ENCODE measurements at places on chromosomes 1 and 21.

DNA sequence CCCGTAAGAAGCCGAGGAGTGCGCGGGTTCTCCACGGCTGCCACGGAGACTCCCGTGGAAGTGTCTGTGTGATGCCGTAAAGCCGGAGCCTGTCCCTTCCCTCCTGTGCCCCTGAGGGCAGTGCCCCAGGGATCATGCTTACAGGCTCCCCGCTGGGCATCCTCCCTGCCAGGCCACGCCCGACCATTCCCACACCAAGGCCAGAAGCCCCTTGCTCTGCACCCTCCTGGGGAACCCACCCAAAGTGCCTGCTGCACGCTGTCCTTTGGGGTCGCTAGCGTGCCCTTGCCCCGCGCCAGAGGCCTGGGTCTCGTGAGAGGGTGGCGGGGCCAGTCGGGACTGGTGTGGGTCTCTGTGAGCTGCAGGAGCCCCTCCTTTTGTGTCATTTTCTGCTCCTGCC is 228.5 kb upstream of the C1orf174 start:
- DNase-seq, result no peak

- peak; percentile 37 for DNase-seq
Observed at GRCh38 chr1:43934101-43934985, 742 bp downstream of the ARTN start.

GRCh38 chr1:9449110-9449627 is 90.1 kb upstream of the SLC25A33 start:
- no peak for DNase-seq

- peak; percentile 12 for DNase-seq
Observed at GRCh38 chr1:192609110-192610079, 26.6 kb upstream of the RGS13 start.

DNA sequence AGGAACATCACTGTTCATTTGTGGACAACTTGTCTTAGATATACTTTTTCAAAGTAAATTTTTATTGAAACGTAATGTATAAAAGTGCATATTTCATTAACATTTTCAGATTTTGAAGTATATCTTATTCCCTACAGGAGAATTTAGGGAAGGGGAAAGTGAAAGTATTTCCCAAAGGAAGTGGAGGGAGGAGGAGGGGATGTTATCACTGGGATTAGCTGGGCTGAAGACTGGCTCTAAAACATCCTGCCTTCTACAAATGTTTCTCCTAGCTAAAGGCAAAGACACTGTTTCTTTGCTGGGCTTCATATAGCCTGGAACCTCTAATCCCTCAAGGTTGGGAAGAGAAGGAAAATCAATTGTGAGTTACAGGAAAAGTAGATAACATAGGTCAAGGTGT is 7.1 kb upstream of the ZNF697 start:
- no peak for DNase-seq

DNA sequence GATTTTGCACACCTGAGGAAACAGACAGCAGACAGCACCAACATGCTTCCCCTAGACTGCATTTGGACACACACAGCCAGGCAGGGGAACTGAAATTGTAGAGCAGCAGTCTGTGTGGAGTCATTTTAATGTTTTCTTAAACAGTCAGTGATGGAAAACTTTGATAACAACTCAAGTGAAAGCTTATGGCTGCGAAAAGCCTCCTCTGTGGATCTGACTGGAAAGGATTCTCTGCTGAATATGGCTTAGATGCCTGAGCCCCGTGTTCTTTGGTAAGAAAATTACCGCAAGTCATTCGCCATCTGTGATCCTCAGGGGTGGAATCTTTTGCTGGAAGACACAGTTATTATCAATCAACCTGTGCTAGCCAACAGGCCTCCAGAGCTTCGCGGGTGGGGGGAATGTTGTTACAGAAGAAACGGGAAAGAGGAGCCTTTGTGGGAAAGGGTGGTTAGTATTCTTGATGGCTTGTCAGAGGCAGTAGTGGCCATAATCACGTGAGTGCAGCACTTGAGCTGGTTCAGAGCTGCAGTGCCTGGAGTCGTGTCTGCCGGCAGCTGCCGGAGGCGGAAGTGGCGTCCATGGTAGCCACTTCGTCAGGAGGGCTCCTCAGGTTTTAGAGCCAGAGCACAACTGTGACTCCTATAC is 204.7 kb downstream of the ST6GALNAC3 start:
- DNase-seq, result no peak

DNA sequence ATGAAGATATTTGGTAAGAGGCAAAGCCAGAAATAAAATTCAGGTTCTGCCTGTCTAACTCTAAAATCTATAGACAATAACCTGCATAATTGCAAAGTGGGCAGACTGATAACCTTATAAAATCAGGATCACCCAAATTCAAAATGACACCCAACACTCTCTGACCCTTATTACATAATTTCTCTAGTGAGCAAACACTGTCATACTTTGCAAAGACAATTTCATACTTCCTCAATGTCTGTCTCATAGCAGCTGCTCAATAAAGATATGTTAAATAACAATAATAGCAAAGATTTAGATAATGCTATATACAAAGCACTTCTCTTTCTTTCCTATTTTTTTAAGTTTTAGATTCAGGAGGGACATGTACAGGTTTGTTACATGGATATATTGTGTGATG is 118.5 kb downstream of the UCHL5 start:
- DNase-seq, result no peak

GRCh38 chr1:111956155-111956771 is 33.2 kb downstream of the KCND3 start:
- DNase-seq, result no peak

DNA sequence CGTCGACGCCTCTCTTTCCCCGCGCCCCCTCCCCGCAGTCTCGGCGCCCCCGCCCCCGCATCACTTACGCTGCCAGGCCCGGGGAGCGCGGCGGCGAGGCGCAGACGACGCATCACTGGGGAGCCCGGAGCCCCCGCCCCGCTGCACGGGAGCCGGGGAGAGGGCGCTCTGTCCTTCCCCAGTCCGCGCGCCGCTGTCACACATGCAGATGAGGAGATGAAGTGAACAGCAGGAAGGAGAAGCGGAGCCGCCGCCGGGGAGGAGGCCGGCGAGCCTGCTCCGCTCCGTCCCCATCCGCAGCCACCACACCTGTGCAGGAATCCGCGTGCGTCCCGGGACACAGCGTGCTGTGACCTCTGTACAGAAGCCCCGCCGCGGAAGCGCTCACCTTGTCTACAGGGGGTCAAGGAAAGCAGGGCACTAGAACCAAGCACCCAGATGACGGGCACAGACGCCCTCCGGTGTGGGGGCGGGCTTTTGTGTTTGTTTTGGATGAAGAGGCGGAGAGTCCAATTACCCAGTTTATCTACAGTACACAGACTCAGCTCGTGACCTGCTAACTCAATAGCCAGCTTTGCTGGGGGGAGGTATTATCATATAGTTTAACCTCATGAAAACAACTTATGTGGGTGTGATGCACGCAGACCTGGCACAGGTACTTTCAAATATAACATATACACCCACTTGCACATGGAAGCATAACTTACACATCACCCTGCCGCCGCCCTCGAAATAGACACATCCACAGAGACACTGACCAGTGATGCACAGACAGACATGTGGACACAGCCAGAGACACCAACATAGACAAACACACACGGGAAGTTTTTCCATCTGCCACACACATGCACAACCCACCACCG is 12.4 kb downstream of the KLHDC8A start:
- no peak for DNase-seq

DNA sequence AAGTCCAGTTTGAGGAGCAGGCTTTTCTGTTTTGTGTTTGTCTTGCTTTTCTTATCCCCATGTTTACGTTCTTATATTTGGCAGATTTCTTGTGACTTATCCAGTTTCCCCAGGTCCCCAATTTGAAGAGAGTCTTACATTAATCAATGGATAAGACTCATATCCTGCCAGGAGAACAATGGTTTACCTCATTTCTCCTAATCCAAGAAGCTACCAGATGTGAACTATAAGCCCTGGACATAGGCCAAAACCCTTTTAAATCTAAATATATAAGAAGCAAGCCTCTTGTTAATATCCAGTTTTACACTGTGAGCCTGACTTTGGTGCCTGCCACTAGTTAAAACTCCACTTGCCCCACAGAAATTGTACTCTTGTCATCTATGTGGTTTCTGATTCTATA is 15.1 kb upstream of the COP1 start:
- no peak for DNase-seq

- DNase-seq, result no peak
Observed at GRCh38 chr21:28298251-28298672, 694.4 kb downstream of the LTN1 start.

DNA sequence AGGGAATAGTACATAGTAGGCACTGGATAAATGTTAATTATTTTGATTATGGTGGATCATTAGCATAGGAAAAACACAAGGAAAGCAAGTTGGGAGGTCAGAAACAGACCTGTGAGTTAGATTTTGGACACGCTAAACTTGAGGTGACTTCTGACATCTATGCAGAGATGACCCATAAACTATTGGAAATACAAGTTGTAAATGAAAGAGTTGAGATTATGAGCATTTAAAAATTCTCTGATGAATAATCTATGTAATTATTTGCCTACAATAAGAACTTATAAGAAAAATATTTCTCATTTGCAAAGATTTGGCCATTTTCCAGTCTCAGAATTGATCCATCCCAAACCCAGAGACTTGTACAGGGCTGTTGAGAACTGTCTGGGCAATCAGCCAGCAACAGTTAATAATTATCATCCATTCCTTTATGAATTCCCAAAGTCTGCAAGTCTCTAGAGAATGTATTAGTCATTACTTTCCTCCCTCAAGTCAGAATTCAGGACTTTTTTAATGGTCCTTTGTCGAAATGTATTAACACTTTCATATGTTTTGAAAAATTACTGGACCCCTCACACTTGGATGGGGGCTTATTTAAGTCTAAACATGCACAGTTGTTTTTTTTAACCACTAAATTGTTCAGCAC is 19.4 kb upstream of the SLAMF6 start:
- no peak for DNase-seq

DNA sequence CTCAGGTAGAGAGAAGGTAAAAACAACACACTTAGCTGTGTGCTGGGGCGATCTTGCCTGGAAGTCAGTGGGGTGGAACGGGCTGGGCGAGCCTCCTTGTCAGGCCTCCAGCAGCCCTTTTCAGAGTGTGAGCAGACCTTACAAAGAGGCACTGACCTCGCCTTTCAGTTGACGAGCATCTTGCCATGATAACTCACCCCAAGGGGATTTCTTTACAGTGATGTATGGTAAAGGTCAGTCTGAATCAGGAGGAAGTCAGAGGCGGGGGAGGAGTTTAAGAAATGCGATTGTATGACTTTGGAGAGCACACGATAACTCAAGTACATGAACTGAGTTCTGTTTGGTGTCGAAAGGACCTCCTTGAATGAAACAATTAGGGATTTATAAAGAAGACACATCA is 326.5 kb upstream of the PROX1 start:
- no peak for DNase-seq

GRCh38 chr1:12383001-12383400 is 153.2 kb downstream of the VPS13D start:
- DNase-seq, result no peak

DNA sequence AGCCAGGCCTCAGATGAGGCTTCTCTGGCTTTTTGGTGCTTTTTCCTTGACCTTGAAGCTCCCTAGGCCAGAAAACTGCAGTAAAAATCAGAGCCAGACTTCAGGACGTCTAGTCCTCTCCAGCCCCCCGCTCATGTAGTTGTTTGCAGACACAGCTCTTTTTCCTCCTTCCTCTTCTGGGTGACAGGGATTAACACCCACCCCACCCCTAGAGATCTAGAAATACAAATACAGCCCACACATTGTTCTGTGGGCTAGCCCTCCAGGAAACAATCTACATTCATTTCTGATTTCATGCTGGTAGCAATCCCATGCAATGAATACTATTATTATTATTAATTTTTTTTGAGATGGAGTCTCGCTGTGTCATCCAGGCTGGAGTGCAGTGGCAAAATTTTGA is 9.9 kb upstream of the CLSTN1 start:
- no peak for DNase-seq

DNA sequence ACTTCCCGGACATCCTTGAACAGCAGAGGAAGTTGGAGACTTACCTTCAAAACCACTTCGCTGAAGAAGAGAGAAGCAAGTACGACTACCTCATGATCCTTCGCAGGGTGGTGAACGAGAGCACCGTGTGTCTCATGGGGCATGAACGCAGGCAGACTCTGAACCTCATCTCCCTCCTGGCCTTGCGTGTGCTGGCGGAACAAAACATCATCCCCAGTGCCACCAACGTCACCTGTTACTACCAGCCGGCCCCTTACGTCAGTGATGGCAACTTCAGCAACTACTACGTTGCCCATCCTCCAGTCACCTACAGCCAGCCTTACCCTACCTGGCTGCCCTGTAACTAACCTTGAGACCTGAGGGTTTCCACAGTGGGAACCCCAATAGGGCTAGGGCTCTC is 17.9 kb downstream of the TENT5C start:
- no peak for DNase-seq

DNA sequence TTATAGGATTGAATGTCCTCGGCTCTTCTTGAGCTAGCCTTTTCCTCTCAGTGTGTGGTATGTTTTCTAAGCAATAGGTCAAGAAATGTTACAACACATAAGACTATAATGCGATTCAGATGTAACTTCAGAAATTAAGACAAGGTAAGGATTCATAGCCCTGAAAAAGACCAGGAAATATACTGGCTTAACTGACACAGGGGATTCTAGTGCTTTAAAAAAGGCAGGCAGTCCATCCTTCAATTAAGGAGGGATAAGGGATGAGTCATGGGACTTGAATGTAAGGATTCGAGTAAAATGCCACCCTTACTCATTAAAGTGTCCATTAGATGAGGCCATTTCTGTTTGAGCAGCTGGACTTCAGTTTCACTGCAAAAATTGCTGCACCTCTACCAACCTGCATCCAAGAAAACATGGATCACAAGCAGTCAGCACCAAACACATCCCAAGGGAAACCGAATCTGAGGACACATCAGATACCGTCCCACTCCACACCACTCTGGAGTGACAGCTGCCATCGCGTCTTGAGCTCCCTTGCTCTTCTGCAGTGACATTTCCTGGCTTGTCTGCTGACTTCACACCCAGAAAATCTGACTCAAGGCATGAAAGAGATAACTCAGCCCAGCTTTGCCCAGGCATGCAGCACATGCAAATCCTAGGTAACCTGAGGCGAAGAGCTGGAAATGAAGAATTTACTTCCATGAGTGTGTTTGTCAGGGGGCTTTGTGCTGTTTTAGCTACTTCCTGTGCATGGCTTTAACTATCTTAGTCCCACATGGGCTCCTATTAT is 37.8 kb downstream of the NGF start:
- no peak for DNase-seq

- DNase-seq, result peak; percentile 6
Observed at GRCh38 chr1:97920276-97920831, 480 bp downstream of the DPYD start.
